Chondrocyte (in vitro differentiated cells): ENCODE measurements at places on chromosomes 6 and 20. TPM values are rescaled to one million over a fixed set of nuclear protein-coding genes. Genes with fewer than 3 reads are reported as not detected.

The TMC2 gene
- total RNA-seq: not detected in 3 replicates

The TREM1 gene
- total RNA-seq: 0.25 TPM in 1 of 3 replicates, not detected in the others

The KHDC1L gene
- total RNA-seq: not detected in 3 replicates

The SFTA2 gene
- total RNA-seq: not detected in 3 replicates

The CD109 gene
- total RNA-seq: 25.4 to 33.1 TPM (median 26.0 TPM) in 3 replicates

The EBF4 gene
- total RNA-seq: 8.0 to 15.2 TPM (median 11.4 TPM) in 3 replicates

The SMLR1 gene
- not detected in 3 replicates for total RNA-seq

The ERVFRD-1 gene
- total RNA-seq: not detected in 3 replicates

The RAMACL gene
- total RNA-seq: 1.7 to 4.8 TPM (median 2.4 TPM) in 3 replicates
